ENCODE measurements at places on chromosomes 11 and 22.

DNA sequence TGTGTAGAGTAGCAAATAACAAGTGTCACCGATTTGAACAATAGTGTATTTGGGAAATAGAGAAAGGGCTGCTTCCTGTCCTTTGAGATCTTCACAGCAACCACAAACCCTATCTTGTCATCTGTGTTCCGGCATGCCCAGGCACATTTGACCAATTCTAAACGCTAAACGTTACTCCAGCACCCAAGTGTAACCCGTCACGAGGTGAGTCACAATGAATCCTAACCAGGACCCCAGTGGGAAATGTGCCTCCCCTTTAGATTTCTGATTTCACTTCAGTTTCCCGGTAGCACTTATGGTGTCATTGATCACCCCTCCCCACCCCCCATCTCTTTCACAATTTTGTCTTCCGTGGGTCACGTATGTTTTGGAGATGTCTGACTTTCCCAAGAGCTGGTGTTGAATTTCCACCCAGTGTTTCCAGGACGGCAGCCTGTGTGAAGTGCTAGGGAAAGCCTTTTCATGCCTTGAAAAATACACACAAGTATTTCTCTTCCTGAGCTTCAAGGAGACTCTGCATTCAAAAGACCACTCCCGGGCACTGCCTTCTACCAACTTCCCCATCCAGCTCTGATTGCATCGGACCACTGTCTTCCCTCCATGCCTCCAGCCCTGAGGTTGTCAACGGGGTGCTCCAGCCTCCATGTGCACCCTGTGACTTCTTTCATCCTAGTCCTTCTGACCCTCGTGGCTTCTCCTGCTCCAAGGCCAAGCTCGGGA is 10.5 kb upstream of the C11orf24 start:
- peak; percentile 8 for DNase-seq

GRCh38 chr11:95908826-95909225 is 15.1 kb downstream of the MTMR2 start:
- peak; percentile 43 for DNase-seq

- DNase-seq: peak; percentile 83
These were observed 746.1 kb downstream of the CNTN5 start for GRCh38 chr11:99766811-99767210.

GRCh38 chr22:41862530-41863266 is 29.8 kb downstream of the SREBF2 start:
- DNase-seq: no peak

DNA sequence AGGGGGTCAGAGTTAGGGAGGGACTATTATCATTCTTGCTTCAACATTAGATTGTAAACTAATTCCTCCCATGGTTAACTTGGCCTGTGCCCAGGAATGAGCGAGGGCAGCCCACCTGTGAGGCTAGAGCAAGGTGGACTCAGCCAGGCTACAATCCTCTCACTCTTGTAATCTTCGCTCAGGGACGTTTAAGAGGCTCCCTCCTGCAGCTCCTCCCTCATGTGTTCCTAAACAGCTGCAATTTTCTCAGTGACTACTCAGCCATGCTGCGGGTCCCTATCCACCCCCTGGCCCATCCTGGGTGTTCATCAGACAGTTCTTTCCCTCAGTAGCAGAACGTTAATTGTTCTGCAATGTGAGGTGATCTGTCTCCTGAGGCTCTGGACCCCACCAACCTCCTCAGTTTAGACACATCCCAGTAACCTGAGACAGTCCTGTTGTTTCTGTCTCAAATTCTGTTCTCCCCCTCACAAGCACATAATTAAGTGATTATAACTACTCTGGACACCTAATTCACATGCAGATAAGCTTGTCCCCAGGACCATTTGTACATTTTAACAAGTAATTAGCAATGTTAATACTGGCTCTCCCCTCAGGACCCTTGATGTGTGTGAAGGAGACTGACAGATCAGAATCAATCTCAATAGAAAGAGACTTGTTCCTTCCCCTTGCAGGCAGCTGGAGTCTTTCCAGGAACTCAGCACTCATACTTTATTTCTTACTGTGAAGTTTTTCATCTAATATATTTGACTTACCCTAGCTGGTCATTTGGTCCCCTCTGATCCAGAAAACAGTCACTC is 337.2 kb upstream of the B3GAT1 start:
- no peak for DNase-seq

GRCh38 chr11:58567889-58568512 is 7.7 kb downstream of the LPXN start:
- DNase-seq: peak; percentile 66

DNA sequence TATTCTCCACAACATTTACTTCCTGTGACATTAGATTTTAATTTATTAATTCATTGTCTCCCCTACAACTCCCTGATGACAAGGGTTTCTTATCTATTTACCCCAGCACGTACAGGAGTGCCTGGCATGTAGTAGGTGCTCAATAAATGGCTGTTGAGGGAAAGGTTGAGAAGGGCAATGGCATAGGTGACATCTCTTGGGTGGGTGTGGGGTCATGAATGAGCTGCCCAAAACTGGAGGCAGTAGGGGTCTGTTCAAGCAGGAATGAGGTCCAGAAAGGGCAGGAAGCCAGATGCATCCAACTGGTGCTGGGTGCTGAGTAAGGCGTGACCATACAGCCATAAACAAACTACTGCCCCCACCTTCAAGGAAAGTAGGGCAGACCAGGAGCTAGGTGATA is 2.8 kb downstream of the VWCE start:
- no peak for DNase-seq

- no peak for DNase-seq
These were observed 351.2 kb downstream of the TENM4 start for GRCh38 chr11:79089601-79090000.

DNA sequence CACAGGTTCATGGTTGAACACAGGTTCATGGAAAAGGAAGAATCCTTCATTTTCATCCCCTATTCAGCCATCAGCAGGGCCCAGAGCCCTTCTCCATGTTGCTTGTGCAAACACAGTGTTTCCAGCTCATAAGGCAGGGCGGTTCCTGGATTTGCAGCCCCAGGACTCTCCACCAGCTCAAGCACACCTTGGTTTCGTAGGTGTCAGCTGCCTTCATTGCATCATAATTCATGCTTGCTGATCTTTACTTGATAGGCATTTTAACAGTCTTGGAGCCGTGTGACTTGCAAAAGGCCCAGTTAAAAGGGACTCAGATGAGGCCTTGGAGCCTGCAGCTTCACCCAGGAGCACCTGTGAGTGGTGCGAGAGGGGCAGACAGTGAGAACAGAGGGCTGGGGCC is 318.1 kb upstream of the B3GAT1 start:
- no peak for DNase-seq

- no peak for DNase-seq
These were observed 45.0 kb downstream of the BBOX1 start for GRCh38 chr11:27085605-27086004.

DNA sequence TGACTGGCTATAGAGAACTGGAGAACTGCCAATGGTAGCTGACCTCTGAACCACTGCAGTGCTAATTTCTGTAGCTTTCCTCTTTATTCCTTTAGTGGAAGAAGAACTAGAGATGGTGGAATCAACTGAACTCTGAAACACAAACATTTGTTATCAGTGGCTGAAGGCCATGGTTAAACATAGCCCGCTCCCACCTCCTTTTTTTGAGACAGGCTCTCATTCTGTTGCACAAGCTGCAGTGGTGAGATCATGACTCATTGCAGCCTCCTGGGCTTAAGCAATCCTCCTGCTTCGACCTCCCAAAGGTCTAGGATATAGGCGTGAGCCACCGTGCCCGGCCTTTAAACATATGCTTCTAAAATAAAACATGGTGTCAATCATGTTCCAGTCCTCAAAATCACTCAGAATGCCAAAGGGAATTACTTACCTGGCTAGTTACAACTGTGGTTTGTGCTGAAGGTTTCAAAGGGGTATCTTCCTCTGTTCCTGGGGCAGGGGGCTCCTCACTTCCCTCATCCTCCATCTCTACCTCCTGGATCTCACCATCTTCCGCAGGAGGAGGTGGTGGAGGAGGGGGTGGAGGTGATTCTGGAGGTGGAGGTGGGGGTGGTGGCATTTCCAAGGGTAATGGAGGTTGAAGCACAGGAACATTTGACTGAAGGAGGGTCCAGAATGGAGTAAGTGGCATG is 9.0 kb upstream of the AGBL2 start:
- peak; percentile 53 for DNase-seq

GRCh38 chr11:131626788-131627187 is 256.4 kb downstream of the NTM start:
- no peak for DNase-seq

DNA sequence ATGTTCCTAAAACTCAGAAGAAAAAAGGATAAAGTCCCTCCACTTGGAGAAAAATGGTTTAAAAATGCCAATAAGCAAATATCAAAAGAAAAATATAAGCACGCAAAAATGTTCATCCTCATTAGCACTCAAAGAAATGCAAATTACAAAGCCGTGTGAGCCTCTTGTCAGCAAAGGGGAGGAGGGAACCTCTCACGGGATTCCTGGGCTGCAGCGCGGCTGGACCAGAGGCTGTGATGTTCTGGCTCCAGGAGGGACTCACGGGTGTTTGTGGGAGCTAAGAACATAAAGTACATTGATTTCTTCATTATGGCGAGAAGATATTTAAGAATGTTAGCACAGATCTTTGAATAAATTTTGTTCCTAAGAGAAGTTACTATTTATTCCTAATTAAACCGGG is 1451.2 kb downstream of the BRD1 start:
- no peak for DNase-seq

DNA sequence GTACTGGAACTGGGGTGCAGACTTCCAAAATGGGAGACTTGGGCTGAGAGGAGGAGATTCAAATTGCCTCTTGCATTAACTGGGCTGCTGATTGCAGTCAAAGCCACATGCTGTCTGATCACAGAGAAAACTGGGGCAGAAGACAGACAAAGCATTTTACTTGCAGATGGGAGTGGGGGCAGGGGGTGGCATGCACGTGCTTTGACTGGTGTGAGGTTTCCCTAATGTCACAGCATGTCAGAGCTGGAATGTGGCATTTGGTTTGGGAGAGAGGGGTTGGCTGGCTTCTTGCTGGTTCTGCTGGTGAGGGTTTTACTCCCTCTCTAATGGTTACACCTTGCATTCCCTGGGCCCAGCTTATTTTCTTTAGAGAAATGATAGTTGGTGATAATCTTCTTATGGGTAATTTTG is 2.9 kb downstream of the TUB start:
- no peak for DNase-seq

DNA sequence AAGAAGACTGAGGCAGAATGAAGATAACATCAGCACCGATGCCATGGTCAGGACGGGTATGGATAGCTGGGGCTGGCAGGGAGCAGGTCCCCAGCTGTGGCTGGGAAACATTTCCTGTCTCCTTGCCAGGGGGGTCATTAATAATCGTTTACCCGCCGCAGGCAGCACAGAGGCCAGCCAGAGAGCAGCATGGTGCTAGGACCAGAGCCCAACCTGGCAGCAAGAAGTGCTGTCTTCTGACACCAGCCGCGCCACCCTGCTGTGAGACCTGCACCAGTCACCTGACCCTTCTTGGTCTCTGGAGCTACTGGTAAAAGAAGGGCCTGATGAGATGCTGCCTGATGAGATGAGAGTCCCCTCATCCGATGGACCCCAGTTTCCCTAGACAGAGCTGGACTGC is 36.3 kb downstream of the PDE2A start:
- no peak for DNase-seq

DNA sequence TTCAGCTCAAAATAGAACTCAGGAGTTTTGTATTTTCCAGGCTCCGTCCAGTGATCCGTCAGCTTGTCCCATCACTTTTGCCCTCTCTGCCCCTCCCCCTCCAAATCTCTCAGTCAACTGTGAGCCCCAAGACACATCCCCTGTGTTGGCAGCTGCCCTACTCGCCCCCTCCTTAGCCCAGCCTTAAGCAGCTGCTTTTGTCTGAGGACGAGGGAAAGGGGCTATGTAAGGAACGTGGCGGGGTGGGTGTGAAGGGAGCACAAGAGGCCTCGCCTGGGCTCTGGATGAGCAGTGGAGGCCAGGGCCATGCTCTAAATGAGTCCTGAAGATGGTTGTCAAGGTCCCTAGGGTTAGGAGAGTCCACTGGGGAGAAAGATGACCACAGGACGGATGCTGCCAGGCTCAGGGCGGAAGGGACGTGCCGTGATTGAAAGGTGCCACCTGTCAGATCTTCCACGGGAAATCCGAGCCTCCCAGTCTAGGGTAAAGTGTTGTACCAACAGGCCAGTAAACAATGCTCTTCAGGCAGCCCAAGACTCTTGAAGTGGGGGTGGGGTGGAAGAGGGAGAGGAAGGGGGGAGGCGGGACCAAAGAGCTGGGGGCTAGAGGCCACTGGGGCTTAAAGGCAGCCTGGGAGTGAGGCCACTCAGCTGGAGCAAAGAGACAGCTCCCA is at the start of gene SMTNL1:
TSS of gene SMTNL1 (plus strand) at position 649 of the 673 bp plus-strand sequence. CDS start 5,048 bp downstream, outside the sequence.
- no peak for DNase-seq

- DNase-seq: no peak
These were observed 5.3 kb downstream of the PHOX2A start for GRCh38 chr11:72238492-72239312.

- DNase-seq: no peak
These were observed 103.7 kb downstream of the LRRC32 start for GRCh38 chr11:76566811-76567210.

GRCh38 chr22:30354644-30355043 is 2.0 kb downstream of the SF3A1 start:
- no peak for DNase-seq

Data from LHCN-M2 (cell line).